ENCODE measurements at places on chromosomes 5 and 9.

DNA sequence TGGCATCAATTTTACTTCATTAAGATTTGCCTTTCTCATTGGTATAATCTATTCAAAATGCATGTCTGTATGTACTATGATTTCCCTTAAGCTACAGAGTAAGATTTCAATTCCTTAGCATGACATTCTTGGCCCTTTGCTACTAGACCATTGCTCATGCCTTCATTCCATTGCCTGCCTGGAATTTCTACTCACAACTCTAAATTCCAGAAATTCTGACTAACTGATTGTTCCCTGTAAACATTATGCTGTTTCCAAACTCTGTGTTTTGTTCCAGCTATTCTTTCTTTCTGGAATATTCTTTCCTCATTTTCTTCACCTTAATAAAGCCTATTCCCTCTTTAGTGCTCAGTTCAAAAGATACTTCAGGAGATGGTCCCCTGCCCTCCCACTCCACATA is 568.8 kb upstream of the SEMA6A start:
- no peak for DNase-seq

DNA sequence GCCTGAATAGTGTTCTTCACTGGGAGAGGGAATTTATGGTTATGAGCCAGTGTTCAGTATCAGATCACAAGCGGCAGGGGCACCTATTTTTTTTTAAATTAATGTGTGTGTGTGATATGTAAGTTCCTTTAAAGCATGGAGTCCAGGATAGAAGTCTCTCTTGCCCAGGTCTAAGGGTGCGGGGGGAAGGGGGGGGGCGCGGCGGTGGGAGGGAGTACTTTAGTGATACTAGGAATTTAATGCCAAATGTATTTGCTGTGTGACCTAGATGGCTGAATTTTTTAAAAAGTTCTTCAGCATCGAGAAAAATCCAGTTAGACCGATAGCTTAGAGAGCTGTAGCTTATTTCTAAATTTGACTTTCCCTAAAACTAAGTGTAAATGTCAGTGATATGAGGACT is 1.5 kb upstream of the FCHO2 start:
- no peak for DNase-seq

- no peak for DNase-seq
Measured at GRCh38 chr5:6349387-6349786, 29.0 kb downstream of the MED10 start.

GRCh38 chr5:96013254-96013653 is 51.6 kb upstream of the ELL2 start:
- DNase-seq = no peak

GRCh38 chr9:81314490-81314889 is 374.9 kb downstream of the TLE1 start:
- DNase-seq = no peak

- no peak for DNase-seq
Measured at GRCh38 chr9:69149321-69149807, 24.7 kb upstream of the TJP2 start.

GRCh38 chr9:107588393-107588792 is 98.8 kb upstream of the KLF4 start:
- no peak for DNase-seq

DNA sequence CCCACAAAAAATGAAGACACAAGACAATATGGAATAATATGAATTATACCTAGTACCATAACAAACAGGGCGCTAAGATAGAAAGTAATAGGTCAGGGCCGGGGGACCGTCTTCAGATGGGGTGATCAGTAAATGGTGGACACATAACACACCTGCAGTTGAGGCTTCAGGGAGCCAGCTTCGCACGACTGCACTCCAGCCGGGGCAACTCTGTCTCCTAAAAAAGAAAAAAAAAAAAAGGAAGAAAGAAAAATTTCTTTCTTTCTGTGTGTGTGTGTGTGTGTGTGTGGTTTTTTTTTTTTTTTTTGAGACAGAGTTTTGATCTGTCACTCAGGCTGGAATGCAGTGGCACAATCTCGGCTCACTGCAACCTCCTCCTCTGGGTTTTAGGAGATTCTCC is 75.0 kb upstream of the HSPA9 start:
- no peak for DNase-seq

DNA sequence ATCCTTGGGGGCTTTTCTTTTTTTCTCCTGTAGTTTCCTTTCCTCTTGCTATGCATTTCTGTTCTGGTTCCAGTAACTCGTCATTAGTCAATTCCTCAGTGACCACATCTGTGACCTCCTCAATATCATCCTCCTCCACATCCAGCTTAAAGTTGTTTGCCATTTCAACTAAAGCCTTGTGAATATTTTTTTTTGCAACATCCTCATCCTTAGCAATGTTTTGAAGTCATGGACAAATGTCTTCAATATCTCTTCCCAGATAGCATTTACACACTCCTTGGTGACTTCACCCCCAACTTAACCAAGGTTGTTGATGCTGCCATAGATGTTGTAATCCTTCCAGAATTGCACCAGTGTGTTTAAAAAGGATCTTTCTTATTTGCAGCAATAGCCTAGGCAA is 14.7 kb upstream of the ADRB2 start:
- no peak for DNase-seq

- no peak for DNase-seq
Measured at GRCh38 chr5:8912106-8912505, 633.8 kb downstream of the SEMA5A start.

DNA sequence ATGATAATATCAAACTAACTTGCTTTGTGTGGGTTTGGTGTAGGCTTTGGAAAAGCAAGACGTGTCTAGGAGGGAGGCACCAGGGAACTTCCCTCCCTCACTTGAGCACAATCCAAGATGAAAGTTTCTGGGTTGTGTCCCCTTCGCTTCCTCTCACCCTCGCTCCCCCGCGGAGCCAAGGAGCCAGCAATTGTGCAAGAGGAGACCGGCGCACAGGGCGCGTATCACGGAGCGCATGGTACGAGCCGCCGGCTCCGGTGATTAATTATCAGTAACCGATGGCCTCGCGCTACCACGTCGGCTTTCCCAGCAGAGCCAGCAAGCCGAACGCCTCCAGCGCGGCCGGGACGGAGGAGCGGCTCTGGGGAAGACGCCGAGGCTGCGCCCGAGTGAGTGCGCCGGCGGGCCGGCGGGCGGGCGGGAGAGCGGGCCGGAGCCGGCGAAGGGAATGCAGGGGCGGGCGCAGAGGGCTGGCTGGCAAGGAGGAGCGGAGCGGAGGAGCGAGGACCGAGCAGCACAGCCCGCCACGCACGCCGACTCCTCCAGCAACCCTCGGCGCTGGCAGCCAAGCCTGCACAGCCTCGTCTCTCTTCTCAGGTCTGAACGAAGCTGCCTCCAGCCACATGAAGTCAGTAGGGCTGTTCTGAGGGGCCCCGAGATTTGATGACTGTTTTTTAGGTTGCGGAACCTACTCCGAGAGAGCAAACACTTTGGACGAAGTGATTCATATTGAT is 143.6 kb downstream of the BNC2 start:
- DNase-seq = no peak

GRCh38 chr9:89430995-89431394 is 66.9 kb downstream of the SEMA4D start:
- DNase-seq = no peak

DNA sequence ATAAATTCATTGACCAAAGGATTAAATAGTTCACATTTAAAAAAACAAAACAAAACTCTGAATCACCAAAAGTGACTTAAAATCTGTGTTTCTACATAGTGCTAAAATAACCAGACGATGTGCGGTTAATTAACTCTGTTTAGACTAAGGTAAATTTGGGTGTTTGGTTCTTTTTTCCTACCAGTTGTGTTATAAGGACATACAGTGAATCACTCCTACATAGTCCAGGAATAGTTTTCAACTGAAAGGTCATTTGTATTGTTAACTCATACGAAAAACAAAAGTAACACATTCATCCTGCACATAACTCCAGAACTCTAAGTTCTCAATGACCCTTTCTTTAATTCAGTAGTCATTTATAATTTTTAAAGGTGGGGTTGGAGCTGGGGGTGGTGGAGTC is 203.7 kb downstream of the GLIS3 start:
- no peak for DNase-seq

- no peak for DNase-seq
Measured at GRCh38 chr5:12277504-12278192, 373.4 kb upstream of the CTNND2 start.

GRCh38 chr9:104412238-104412637 is 91.8 kb upstream of the OR13F1 start:
- no peak for DNase-seq

GRCh38 chr5:59506285-59506877 is 387.1 kb downstream of the PDE4D start:
- DNase-seq = no peak

DNA sequence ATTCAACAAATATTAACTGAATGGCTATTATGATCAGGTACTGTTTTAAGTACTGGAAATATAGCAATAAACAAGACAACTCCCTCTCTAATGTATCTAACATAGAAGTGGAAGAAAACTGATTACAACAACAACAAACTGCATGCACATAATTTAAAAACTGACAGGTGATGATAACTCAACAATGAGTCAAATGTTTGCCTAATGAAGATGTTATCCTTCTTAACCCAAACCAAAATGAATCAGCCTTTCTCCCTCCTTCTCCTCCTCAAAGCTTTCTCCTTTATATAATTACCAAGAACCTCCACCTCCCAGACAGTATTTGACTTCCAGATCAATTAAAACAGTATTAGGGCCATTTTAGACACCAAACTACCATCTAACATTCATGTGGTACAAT is 49.3 kb downstream of the RICTOR start:
- no peak for DNase-seq

- DNase-seq = no peak
Measured at GRCh38 chr5:41587668-41588067, 77.3 kb upstream of the PLCXD3 start.

DNA sequence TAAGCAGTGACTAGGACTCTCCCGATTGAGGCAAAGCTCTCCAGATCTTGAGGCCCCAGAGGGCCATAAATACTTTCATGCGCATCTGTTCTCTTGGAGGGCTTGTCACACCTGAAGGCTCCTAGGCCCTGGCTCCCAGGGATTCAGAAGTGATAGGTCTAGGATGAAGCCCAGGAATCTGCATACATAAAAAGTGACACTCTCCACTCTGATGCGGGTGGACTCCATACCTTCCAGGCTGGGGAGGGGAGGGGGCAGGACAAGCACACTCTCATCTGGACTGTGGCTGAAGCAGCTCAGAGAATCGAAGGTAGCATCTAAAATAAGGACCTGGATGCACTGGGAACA is 9.1 kb upstream of the CYSTM1 start:
- no peak for DNase-seq

DNA sequence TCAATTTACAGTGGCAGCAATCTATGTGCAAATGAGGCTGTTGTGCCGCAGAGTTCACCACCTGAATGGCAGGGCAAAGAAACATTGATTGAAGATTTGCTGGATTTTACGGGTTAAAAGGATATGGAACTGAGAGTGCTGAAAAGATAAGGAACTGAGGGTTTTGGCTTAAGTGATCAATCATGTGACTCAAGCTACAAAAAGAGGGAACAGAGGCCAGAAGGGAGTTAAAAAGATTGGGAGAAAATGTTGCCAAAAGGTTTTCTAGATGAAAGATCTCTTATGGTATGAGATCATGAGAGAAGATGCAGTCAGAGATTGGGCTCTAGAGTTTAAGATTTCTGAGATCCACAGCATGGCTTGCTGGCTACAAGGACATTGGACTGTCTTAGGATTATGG is 7.9 kb upstream of the RIMOC1 start:
- no peak for DNase-seq

DNA sequence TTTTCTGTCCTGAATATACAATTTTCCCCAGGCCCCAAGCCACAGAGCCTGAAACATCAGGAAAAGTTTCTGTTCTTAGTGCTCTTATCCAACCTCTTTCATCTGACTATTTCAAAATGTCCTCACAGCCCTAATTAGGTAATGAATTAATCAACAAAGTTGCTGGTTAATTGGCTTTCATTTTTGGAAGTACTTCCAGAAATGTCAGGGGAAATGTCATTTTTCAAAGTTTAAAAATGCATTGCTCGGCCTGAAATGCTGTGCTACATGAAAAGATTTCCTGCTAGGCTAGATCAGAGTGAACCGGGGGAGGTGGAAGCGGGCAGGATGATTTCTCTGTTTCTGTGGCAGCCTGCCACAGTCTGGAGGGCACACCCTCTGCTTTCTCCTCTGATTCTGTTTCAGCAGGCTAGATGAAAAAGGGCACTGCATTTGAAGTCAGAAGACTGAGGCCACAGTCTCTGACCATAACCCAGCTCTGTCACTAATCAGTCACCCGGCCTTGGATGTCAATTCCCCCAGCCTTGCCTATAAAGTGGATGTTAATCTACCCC is 55.9 kb upstream of the BARX1 start:
- DNase-seq = no peak

DNA sequence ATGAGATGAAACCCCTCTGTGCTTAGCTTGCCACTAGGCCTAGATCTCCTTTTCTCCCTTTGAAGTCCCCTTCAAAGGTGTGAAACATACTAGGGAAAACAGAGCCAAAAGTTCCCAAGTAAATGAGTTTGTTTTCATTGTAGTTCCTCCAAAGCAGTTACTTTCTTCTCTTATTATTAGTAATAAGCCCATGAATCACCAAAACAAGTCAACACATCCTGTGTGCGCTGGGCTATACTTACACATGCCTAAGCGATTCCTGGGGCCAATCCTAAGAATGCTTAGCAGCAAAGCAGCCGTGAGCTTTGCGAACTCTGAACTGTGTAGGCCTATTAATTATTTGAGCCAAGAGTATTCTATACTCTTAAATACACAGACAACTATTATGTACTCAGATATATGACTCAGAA is 7.6 kb downstream of the ENC1 start:
- DNase-seq = no peak

DNA sequence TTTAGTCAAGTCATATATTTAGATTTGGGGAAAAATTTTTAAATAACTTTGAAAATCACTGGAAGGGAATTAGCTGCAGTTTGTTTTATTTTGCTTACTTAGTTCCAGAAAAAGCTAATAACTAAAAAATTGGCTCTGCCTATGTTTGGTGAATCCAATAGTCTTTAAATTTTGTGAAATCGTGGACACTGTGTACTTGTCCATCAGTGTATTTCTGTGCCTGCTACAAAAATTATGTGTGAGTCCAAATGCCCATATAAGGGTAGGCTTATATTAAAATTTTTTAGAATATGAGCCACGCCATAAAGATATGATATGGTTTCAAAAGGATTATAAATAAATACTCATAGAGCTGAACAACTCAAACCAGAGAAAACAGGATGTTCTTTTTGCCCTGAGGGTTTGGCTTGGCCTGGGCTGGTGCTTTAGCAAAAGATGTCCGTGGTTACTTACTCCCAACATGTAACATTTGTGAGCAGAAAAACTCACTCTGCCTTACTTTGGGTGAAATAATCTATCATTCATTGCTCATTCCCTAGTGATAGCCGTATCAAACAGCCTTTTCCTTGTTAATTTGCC is 133.2 kb upstream of the PRLR start:
- no peak for DNase-seq

DNA sequence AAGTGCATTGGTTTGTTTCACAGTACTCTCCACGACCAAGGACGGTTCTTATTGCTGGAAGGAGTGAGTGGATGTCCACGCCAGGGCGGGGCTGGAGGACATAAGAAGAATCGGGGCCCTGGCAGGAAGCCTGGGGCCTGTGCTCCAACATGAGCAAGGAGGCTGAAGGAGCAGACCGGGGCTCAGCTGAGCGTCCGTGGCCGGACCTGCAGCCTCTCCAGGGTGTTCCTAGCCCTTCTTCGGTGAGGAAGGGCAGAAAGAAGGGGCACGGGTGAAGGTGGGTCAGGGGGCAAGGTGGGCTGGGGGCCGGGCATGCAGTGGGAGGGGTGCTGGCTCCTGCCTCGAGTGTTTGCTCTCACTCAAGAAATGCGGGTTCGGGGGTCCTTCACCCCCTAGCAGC is 18.1 kb downstream of the FAM78A start:
- no peak for DNase-seq

GRCh38 chr5:90056911-90057705 is 352.4 kb downstream of the CETN3 start:
- DNase-seq = no peak

- no peak for DNase-seq
Measured at GRCh38 chr5:137564398-137564961, 65.4 kb upstream of the SPOCK1 start.
